ENCODE measurements at places on chromosomes 4 and X.

GRCh38 chrX:125005863-125006262, 313.8 kb upstream of the TEX13C start:
- no peak for DNase-seq

GRCh38 chr4:74624351-74625151, 169.8 kb downstream of the BTC start:
- DNase-seq, result no peak

DNA sequence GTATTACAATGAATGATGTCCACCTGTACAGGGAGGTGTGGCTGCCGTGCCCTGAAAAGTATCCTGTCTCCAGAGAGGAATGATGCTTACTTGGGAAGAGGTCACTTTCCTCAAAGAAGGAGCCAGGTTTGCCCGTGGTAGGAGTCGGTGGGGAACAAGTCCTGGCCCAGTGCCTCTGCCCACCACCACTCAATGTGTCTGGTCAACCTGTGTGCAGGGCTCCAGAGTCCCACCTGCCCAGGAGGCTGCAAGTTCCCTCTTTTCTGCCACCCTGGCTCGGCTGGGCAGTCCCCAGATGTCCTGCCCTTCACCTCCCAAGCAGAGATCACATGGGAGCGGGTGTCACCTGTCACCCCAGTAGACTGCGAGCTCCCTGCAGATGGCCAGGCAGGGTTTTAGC, 75.4 kb upstream of the C4orf50 start:
- no peak for DNase-seq

DNA sequence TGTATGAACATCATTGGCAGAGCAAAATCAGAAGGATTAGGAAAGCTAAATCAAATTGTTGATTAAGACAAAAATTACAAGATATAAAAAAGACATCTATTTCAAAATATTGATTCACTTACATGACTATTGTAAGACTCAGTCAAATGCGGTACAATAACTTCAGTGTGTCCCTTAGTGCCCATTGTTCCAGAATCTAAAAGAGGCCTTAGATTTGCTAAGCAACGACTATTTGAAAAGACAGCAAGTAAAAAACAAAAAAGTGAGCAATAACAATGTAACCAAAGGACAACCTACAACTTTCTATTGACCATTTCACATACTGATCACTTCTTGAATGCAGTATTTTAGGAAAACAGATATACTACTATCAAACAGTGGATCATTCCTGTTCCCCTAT, 65.6 kb downstream of the UBA6 start:
- DNase-seq, result no peak

DNA sequence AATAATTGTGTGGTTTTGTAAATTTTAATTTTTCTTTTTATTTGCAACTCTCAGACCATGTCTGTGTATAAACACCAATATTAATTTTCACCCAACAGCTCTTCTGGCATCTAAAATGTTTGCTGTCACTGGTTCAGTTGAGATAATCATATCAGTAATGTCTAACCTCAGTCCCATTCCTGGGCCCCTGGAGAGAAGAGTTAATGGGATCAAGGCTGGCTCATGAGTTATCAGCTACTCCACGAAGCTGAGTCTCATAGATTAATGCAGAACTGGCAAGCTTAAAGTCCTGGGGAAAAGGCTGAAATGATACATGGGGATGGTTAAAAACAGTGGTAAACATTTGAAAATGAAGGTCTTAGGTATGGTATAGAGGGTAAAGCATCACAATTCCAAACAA, 28.4 kb upstream of the TSPAN5 start:
- no peak for DNase-seq

DNA sequence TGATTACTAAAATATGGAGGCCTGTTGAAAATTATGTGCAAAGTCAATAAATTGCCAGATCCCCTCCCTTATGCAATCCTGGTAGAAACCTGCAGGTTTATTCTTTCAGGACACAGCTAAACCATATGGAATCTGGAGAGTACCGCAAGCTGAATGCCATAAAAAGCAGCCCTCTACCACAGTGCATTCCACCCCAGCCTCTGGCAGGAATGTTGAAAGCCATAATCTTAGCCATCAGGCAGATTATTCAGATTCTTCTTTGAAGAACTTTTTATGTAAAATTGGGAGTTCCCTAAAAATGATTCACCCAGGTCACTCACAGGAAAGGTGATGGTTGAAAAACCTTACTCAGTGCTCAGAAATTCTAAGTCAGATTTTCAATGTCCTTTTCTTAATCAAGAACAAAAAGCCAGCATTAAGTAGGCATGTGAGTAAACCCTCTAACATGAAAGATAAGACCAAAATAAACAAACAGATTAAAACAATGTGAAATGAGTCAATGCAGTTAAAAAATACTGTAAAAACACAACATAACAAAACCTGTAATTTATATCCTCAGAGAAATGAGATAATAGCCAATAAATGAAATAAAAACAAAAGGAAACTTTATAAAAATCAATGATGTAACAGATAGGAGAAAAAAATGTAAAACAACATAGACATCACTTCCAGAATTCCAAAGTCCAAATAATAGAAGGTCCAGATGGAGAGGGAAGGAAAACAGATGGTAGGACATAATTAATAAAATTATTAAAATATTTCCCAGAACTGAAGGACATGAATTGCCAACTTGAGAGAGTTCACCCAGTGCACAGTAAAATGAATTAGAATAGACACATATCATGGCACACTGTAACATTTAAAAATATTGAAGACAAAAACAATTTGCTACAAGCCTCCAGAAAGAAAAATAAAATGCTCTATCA, 226.9 kb downstream of the FSTL5 start:
- DNase-seq, result no peak

DNA sequence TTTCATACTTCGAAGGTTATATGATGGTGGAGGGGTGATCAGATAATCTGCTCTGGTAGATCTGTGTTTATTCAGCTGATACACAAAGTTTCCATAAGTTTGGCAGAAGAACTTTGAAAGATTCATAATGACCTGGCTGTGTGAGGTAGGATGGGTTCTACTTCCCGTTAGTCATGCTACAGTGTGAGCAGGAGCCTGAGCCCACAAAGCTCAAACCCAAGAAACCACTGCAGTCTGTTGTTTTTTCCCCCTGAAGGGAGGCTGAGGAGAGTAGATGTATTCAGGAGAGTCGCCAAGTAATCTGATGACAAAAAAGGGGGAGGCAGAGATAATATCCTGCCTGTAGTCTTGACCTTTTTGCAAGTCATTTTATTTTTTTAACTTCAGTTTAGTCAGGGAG, 52.8 kb upstream of the PPP3CA start:
- DNase-seq, result no peak

DNA sequence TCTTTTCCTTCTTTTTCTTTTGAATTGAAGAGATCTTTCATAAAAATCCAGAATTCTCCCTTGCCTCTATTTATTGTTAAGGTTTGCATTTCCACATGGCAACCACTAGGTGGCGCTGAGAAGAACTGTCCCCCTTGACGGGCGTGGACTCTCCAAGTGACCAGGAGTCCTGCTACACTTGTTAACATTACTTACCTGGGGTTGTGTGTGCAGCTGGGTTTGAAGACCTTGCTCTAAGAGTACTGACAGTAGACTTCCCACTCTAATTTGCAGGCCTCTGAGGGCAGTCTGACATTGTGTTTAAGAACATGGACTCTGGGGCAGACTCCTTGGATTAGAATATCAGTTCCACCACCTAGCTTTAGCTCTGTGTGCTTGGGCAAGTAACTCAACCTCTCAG, 52.8 kb downstream of the GPRIN3 start:
- no peak for DNase-seq

GRCh38 chrX:107384397-107385105, 64.9 kb upstream of the FRMPD3 start:
- no peak for DNase-seq

- no peak for DNase-seq
Measured at GRCh38 chrX:39459204-39459603, 638.6 kb downstream of the BCOR start.

DNA sequence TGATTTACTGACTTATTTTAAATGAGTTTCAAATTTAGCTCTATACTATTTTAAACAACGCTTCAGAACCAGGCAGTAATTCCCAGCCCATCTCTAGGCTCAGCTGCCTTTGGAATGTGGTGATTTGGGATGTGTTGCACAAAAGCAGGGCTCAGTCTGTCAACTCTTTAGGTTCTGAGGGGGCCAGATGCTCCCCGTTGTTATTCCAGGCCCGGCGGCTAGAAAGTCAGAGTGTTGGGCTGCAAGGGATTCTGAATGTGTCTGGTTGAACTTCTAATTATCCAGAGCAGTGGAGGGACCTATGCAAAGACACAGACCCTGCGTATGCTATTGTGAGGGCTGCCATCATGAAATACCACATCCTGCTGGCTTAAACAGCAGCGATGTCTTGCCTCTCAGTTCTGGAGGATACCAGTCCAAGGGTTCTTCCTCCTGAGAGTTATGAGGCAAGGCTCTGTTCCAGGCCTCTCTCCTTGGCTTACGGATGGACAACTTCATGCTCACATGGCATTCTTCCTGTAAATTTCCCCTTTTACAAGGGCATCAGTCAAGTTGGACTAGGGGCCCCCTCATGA, 123.2 kb upstream of the TRIM2 start:
- DNase-seq, result no peak

DNA sequence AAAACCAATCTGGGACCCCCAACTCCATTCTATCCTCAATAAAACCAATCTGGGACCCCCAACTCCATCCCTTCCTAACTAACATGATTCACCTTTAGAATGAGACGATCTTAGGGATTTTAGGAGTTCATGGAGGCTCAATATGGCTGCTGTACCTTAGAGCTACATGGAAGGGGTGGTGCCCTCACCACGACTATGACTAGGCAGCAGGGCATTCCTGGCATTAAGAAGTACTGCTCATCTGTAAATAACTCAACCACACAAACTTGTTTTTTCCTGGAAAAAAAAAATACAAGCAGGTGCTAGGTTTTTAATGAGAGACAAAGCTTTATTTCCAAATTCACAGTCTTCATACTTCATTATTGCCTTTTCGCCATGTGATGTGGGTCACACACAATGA, 346.5 kb upstream of the FAT1 start:
- DNase-seq, result no peak

- DNase-seq, result no peak
Measured at GRCh38 chrX:134645936-134646543, 12.2 kb downstream of the PLAC1 start.

- no peak for DNase-seq
Measured at GRCh38 chrX:53684415-53685192, 1.9 kb downstream of the HUWE1 start.

DNA sequence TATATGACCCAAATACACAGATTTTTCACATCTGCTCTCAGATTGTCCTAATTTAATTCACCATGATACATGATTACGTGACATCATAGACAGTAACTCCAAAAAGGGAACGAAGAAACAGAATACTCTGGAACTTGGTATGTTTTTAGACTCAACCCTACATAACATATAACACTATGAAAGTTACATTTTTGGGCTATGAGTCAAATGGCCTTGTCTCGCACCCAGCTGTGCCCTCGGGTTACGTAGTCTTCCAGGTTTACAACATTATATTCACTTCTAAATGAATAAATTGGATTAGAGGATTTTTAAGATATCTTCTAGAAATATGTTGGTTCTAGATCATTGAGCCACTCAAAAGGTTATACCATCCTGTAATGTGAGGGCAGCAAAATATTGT, 2089.6 kb upstream of the TENM3 start:
- no peak for DNase-seq

DNA sequence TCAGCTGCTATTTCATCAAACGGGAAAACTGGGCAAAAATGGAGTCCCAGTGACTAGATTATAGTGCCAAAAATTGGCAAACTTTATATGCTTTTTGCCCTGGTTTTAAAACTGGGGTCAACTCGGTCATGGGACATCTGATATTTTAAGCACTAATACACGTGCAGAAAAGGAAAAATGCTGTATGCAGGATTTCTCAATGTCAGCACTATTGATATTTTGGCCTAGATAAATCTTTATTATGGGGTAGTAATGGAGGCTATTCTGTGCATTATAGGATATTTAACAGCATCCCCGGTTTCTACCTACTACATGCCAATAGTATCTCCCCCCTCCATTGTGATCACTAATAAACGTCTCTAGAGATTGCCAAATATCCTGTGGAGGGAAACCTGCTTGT, 870.9 kb upstream of the IGFBP7 start:
- DNase-seq, result no peak

- DNase-seq, result no peak
Measured at GRCh38 chr4:184288451-184289178, 70.9 kb upstream of the ENPP6 start.

GRCh38 chr4:48137846-48138245, 3.8 kb upstream of the TXK start:
- DNase-seq, result no peak

DNA sequence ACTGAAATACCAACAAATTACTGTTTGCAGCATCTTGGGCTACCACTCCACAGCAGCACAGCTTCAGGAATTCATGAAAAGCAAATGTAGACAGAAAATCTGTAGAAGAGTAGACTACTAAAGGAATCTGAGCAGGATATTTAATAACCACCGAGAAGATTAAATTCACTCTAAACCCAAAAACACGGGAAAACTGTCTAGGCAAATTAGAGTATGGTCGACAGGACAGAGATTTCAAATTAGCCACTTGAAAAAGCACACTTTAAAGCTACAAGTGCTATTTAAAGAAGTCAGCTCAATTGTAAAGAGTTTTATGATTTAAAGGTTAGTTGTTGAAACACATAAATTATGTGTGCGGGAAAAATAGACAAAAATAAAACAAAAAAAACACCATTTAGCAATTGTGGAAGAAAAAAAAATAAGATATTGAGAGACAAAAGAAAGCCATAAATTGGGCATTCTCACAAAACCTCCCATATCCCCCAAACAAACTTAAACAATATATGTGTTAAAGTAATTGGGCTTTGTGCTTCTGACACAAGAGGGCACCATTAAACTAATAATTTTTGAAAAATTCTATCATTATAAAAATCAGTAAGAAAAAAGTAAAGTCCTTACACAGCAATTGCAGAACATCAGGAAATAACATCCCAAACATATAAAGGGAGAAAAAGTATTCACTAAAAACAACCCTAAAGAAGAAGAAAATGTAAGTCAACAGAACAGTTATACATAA, 880.8 kb downstream of the TECRL start:
- no peak for DNase-seq

GRCh38 chr4:8666581-8666980, 74.0 kb downstream of the CPZ start:
- no peak for DNase-seq

- no peak for DNase-seq
Measured at GRCh38 chrX:103253608-103254007, 1.3 kb downstream of the TCEAL8 start.

DNA sequence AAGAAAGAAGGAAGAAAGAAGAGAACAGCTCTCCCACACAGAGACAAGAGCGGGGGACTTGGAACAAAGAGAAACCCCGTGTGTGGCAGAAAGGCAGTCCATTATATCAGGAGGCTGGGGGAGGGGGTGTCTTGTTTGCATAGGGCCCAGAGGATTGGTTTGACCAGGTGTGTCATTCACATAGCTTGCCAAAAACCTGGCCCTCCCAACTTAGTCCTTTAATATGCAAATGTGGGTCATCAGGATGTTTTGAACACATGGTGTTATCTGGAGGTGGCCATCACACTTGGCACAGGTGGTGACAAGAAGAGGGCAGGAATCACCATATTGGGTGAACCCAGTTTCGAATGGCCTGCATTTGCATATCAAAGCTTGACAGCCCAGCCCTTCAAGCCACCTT, 111.7 kb downstream of the LINC00632 start:
- DNase-seq, result no peak

Data from NCI-H187 (cell line).